ENCODE measurements at places on chromosomes 4 and X.

DNA sequence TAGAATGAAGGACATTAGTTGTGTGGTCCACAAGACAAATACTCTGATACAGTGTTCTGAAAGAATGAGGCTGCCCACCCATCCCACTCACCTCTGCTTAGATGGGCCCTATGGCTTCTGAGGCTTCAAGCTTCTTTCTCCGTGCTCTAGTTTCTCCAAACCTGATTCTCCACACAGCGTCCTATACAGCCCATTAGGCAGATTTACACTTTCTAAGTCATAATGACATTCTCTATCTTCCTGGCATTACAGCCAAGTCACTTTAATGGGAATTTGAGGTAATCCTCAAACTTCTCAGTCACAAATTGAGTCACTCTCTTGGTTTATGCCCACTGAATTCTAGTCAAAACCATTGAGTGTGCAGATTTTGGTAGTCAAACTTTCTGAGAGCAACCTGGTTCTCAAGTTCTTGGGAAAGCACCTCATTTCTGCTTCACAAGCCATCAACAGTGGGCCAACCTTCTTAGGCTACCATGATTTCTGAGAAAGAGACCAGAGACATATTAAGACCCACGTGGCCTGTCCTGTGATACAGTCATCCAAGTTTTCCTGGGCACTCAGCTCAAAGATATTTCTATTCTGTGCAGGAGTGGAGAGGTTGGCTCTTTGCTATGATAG, 6.2 kb upstream of the SETD7 start:
- DNase-seq: no peak

DNA sequence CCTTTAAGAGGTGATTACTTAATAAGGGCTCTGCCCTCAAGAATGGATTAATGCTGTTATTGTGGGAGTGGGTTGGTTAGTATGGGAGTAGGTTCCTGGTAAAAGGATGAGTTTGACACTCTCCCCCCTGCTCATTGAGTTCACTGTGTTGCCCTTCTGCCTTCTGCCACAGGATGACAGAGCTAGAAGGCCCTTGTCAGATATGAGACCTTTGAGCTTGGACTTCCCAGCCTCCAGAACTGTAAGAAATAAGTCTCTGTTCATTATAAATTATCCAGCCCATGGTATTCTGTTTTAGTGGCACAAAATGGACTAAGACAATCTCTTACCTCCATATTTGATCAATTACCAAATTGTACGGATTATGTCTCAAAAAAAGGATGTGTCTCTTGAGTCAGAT, 114.3 kb upstream of the NAP1L5 start:
- DNase-seq: no peak

GRCh38 chr4:6019316-6020263, 1.4 kb upstream of the C4orf50 start:
- no peak for DNase-seq

DNA sequence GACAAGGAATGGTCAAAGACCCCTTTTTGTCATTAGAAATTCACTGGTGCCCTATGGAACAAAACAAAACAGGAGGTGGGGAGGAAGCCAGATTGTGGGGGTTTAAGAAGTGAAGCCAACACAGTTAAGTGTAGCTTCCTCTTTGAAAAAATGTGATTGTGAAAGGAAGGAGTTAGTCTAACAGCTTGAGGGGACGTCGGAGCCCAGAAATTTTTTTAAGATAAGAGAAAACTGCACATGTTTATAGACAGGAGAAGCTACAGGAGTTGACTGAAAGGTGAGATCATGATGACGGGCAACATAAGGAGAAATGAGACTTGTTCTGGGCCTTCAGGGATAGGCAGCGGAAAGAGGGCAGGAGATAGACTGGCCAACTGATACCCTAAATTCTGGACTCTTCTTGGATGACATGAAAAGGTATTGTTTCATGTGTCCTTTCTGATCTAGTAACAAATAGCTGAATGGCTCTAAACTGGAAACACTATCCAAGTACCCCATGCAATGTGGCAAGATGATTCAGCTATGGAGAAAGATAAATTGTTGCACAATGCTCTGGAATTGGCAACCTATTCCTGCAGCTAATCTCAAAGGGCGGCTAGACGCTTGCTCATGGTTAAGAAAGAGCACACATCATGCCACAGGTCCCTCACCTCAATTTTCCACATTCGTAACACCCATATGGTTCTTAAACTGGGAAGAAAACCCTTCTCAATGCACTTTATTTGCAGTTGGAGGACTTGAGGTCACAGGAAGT, 3.7 kb upstream of the HDAC8 start:
- DNase-seq: no peak

- DNase-seq: peak; percentile 8
These were observed at the start of the genes SATL1 and ZNF711 for GRCh38 chrX:85243761-85244449. Gene SATL1 (minus strand): TSS chrX:85243779. CDS start chrX:85108968, 134,811 bp downstream. Gene ZNF711 (plus strand): TSS chrX:85243991. CDS start chrX:85247573, 3,582 bp downstream.

GRCh38 chr4:173538148-173538908, 8.3 kb upstream of the HAND2 start:
- DNase-seq: no peak

DNA sequence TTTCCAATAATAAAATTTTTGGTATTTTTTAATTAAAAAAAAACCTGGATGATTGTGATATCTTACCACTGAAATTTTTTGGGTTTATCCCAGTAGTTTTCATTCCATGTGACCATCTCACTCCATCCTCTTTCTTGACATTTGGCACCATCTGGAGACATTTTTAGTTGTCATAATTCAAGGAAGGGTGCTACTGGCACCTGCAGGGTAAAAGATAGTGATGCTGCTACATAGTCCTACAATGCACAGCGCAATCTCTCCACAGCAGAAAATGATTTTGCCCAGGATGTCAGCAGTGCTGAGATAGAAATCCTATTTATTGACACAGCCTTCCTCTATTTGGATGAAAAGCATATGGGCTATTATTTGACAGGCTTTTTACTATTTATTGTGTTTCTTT, 79.3 kb downstream of the RBPJ start:
- no peak for DNase-seq

GRCh38 chrX:3450881-3451570, 104.6 kb upstream of the MXRA5 start:
- DNase-seq: no peak

DNA sequence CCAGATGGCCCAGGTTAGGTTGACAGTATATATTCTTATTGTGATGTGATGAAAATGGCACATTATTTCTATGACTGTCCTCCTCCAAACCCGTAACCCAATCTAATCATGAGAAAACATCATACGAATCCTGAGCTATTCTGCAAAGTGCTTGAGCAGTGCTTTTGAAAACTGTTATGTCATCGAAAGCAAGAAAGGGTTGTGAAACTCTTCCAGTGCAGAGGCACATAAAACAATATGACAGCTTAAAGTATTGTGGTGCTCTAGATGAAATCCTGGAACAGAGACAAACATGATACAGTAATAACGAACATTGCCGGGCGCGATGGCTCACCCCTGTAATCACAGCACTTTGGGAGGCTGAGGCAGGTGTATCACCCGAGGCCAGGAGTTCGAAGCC, 1648.0 kb downstream of the STIM2 start:
- no peak for DNase-seq

- DNase-seq: no peak
These were observed 5.6 kb downstream of the GAK start for GRCh38 chr4:926538-926937.

- no peak for DNase-seq
These were observed 7.9 kb downstream of the PDLIM5 start for GRCh38 chr4:94459462-94460161.

- DNase-seq: no peak
These were observed 63.8 kb downstream of the PRDM5 start for GRCh38 chr4:120858776-120859175.

GRCh38 chr4:19259920-19260319, 991.8 kb upstream of the SLIT2 start:
- no peak for DNase-seq

DNA sequence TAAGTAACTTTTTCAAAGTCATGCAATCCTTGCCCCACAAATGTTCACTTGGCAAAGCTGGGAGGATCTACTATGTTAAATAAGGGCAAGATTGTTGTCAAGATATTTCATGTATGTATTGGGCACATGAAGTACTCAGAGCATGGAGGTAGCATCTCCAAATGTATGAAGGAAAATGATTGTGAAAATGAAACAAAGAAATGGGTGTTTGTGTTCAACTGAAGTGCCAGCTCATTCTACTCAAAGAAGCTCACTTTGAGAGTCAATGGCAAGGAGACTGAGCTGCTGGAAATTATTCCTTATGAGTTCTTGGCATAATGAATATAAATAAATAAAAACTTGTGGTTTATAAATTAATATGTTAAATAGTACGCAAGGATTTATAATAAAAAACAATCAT, 124.5 kb upstream of the ARSJ start:
- no peak for DNase-seq

GRCh38 chr4:125590158-125590557, 275.4 kb downstream of the FAT4 start:
- DNase-seq: no peak

DNA sequence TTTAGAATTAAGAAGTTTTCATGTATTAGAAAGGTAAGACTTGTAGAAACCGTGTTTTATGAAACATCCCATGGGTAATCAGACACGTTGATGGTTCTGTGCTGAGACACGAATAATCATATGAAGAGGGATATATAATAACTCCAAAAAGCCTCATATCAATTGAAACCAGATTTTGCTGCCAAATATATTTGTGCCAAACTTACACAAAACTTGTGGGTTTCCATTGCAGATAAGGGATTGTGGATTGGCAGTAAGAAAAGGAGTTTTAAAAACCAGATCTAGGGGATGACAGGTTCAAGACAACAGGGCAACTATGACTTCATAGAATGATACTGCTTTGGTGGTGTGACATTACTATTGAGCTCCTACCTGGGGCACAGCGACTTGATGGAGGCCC, 616.1 kb downstream of the BCOR start:
- DNase-seq: no peak

DNA sequence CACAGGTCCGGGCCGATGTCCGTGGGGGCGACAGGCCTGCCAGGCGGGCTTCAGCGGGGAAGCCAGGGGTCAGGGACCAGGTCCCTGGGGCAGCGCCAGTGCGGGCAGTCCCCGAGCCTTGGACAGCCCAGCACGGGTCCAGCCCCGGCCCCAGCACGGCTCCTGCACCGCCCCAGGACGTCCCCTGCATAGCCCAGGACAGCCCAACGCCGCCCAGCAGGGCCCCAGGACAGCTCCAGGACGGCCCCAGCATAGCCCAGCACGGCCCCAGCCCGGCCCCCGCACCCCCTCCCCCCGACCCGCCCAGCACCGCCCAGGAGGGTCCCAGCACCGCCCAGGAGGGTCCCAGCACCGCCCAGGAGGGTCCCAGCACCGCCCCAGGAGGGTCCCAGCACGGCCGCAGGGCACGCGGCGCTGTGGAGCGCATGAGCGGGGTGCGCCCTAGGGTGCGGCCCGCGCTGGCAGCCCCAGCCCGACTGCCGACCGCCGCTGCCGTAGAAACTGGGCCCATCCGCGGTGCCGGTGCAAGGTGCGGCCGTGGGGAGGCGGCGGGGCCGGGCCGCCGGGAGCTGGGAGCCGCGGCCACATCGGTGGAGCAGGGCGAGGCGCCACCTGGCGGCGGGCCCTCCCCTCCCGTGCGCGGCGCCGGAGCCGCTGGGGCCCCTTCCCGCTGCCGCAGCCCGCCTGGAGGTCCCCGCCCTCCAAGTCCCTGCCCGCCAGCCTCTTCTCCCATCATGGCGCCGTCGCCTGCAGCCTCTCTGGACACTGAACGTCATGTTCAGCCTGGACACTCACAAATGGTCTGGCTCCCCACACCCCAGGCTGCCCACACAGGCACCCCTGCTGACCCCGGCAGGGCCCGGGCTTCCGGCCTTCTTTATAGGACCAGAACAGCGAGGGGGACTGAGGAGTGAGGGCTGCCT, 106.8 kb upstream of the NKX1-1 start:
- DNase-seq: peak; percentile 5

- DNase-seq: no peak
These were observed 373.6 kb downstream of the MAPK10 start for GRCh38 chr4:85986266-85986665.

GRCh38 chr4:3611778-3612177, 79.6 kb upstream of the LRPAP1 start:
- no peak for DNase-seq
